ENCODE measurements at places on chromosomes 4 and X.

DNA sequence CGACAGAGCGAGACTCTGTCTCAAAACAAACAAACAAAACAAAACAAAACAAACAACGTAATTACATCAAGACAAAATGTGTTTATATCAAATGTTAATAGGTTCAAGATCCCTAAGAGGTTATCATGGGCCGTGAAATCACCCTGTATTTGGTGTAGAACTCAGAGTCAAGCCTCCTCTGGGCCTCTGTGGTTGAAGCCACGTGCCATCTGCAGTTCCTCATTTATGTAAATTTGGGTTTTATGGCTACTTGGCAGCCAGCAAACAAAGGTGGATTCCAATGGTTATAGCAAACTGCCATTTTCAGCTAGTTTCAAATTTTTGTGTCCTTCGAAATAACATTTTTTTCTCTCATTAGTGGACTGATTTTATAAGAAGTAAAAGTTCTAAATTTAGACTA is 16.4 kb downstream of the NSDHL start:
- no peak for DNase-seq

DNA sequence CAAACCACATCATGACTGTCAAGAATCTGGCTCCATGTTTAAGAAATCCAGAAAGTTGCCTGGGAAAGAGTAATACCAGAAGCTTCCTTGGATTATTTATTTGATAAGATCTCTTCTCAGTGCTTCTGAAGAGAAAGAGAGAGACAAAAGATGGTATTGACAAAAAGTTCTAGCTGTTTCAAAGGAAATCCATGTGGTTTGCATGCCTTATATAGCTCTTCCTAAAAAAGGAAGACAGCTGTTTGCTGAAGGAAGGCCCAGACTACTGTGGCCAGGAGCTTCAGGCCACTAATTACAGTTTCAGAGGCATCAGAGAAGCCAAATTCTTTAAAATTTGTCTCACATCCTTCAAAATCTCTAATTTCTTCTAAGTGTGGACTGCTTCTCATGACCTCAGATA is 565.2 kb upstream of the SLIT2 start:
- DNase-seq: no peak

DNA sequence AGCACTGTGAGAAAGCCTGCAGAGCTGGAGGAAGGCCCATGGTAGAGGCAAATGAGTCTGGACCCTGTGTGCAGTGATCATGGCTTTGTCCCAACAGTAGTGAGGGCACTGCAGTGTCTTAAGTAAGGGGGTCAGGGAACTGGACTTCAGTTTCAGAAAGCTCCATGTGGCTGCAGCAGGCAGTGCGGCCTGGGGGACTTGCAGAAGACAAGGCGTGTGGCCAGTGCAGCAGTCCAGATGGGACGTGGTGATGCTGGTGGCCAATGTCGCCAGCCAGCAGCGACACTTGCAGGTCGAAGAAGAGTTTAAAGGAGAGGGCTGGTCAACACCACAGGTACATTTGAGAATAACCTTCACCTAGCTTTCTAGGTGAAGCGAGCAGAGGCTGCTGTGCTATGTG is 113.4 kb downstream of the ZNF827 start:
- DNase-seq: no peak

GRCh38 chr4:184472614-184473498 is 1.5 kb downstream of the IRF2 start:
- DNase-seq: peak; percentile 76

GRCh38 chrX:18674788-18675735 is 3.2 kb upstream of the RS1 start:
- peak; percentile 69 for DNase-seq

DNA sequence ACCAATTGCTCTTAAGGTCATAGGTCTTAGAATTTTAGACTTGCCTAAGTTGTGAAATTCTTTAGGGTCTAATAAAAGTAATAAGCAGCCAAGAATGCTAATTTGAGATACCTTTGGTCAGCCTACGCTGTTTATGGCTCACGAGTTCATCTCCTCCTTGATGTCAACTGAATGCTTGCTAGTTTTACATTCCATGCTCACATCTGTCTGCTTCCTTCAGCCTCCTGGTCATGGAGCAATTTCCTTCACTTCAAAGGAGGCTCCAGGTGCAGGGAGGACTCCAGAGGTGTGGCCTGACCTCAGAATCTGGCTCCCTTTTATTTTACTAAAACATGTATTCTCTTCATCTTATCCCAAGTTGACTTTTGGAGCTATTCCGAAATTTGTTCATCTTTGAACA is 23.3 kb upstream of the LNX1 start:
- peak; percentile 11 for DNase-seq
